ENCODE measurements at places on chromosomes 16 and 17.

DNA sequence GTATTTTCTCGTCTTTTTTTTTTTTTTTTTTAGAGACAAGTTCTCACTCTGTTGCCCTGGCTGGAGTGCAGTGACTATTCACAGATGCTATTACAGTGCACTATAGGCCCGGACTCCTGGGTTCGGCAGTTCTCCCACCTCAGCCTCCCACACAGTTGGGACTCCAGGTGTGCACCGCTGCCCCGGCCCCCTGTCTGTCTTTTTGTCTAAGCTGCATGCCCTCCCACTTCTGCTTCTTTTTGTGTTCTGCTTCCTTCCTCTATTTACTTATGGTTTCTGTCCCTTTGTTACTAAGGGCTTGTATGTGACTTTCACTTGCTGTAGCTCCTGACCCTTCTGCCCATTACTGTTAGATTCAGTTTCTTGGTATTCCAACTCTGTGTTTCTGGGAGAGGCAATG is 20.5 kb downstream of the SLC7A6 start:
- peaks cover 18% of the 10 kb centered on the region for H3K36me3 ChIP-seq
- peaks cover 5% of the 10 kb centered on the region for H3K4me1 ChIP-seq
- H3K27me3 ChIP-seq, result no peaks in the 10 kb centered on the region
- no peak overlapping the region for H3K4me3 ChIP-seq
- H3K27ac ChIP-seq, result no peak overlapping the region

DNA sequence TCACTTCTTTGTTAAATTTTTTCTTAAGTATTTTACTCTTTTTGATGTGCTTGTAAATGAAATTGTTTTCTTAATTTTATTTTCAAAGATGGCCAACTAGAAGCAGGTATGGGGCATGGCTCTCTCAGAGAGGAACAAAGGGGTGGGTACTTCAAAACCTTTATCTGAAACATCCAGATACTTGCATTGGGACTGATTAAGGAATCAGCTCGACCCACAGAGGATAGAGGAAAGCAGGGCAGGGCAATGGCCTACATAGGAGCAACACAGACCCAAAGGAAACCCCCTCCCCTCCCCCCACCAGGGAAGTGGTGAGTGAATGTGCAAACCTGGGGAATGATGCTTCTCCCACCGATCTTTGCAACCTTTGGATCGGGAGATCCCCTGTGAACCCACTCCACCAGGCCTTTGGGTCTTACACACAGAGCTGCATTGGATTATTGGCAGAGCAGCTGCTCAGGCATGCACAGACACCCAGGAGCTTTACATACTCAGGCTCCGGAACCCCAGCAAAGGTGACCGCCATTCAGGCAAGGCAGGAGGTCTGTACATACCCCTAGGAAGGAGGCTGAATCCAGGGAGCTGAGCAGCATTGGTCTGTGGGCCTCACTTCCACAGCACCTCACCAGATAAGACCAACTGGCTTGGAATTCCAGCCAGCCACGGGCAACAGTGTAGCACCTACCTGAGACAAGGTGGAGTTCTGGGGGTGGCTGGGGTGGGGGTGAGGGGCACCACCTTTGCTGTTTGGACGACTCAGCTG is 3.0 kb upstream of the CCR7 start:
- H3K4me3 ChIP-seq, result no peak overlapping the region
- H3K27me3 ChIP-seq, result peaks cover 36% of the 10 kb centered on the region
- no peaks in the 10 kb centered on the region for H3K4me1 ChIP-seq
- no peak for DNase-seq
- no peaks in the 10 kb centered on the region for H3K36me3 ChIP-seq

DNA sequence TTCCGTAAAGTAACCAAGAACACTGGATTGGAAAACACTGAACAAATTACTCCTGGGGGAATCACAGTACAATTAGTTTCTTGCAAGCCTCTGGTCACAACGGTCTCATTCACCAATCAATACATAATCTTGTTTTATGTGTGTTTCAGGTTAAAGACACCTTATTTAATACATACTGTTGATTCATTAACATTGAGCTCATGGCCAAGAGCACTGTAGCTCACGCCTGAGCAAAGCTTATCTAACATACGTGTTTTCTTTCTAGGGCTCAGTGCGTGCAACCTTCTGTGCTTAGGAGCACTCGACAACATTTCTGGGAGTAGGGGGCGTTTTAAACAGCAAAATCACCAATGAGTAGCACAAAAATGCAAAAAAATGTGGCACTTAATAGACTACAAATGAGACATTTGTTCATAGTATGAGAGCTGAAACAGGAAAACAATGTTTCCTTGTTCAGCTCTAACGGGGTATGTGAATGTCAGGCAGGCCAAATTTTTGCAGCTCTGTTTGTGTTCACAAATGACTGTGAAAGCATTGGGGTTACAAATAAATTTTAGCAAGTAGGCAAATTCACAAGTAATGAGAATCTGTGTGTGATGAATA is 206.2 kb downstream of the CNTNAP4 start:
- no peak for DNase-seq
- no peaks in the 10 kb centered on the region for H3K36me3 ChIP-seq
- H3K4me3 ChIP-seq, result no peak overlapping the region
- no peaks in the 10 kb centered on the region for H3K4me1 ChIP-seq
- no peak overlapping the region for H3K27ac ChIP-seq

- DNase-seq, result no peak
- no peak overlapping the region for H3K4me3 ChIP-seq
- no peaks in the 10 kb centered on the region for H3K27me3 ChIP-seq
- no peaks in the 10 kb centered on the region for H3K36me3 ChIP-seq
Measured at GRCh38 chr17:69869667-69870066, 205.4 kb upstream of the KCNJ16 start.

- DNase-seq, result no peak
- H3K36me3 ChIP-seq, result no peaks in the 10 kb centered on the region
- H3K4me3 ChIP-seq, result no peak overlapping the region
- no peaks in the 10 kb centered on the region for H3K27me3 ChIP-seq
- peaks cover 19% of the 10 kb centered on the region for H3K4me1 ChIP-seq
Measured at GRCh38 chr17:69424287-69425041, 10.0 kb downstream of the MAP2K6 start.

- no peak overlapping the region for H3K4me3 ChIP-seq
- no peaks in the 10 kb centered on the region for H3K36me3 ChIP-seq
- no peaks in the 10 kb centered on the region for H3K4me1 ChIP-seq
- no peak for DNase-seq
- no peak overlapping the region for H3K27ac ChIP-seq
Measured at GRCh38 chr16:50712560-50712898, 19.1 kb downstream of the NOD2 start.

DNA sequence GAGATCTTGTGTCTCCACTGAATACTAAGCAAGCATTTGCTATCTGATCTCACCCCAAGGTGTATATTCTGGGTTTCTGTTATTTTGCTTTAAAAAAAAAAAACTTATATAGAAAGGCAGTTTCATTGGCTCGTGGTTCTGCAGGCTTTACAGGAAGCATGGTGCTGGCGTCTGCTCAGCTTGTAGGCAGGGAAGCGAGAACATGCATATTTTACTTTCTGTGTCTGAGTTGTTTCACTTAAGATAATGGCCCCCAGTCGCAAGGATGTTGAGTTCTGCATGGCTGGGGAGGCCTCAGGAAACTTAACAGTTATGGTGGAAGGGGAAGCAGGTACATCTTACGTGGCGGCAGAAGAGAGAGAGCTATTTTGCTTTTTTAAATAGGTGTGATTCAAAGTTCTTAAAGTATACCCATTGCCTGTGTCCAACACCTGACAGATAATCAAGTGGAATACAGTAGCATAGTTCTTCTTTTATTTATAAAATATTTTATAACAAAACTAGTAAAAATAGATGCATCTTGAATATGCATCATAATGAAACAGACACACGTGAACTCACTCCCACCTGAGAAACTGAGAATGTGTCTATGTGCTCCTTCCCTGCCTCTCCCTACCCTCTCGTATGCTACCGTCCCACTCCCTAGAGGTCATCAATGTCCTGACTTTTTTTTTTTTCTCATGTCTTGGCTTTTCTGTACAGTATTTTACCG is 15.4 kb upstream of the ARHGAP17 start:
- peaks cover 4% of the 10 kb centered on the region for H3K27me3 ChIP-seq
- peaks cover 14% of the 10 kb centered on the region for H3K4me1 ChIP-seq
- no peaks in the 10 kb centered on the region for H3K36me3 ChIP-seq

DNA sequence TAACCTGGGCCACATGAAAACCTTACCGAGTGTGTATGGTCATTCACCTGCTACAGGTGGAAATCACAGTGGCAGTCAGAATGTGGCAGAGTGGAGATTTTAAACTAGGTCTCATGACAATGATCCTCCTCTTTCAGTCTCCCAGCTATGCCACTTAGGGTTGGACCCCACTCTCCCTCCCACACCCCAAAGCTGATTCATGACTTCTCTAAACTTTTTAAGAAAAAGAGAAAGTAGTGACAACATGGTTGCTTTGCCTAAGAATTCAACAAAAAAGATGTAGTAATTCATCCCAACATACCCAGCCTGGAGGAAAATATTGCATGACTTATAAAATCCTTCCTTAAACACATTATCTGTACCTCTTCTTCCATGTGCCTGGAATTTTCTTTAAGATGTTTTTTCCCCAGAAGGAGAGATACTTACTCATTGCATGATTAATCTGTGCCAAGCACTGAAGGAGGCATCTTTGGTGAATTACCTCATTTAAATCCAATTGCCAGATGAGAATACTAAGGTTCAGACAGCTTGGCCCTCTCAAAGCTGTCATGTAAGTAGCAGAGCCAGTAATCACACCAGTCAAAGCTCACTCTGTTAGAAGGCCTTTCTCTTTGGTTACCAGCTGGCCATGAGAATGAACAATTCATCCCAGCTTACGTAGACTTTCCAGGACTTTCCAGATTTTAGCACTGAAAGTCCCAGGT is 119.9 kb downstream of the COPRS start:
- no peaks in the 10 kb centered on the region for H3K36me3 ChIP-seq
- H3K4me1 ChIP-seq, result peaks cover 25% of the 10 kb centered on the region
- H3K27ac ChIP-seq, result peak overlapping the region; percentile 13
